ENCODE measurements at places on chromosomes 2 and 18.

- no peak for DNase-seq
These were observed 82.0 kb downstream of the ZNF516 start for GRCh38 chr18:76412818-76413565.

- DNase-seq = no peak
These were observed 37.1 kb downstream of the BCL2L11 start for GRCh38 chr2:111157798-111158197.

DNA sequence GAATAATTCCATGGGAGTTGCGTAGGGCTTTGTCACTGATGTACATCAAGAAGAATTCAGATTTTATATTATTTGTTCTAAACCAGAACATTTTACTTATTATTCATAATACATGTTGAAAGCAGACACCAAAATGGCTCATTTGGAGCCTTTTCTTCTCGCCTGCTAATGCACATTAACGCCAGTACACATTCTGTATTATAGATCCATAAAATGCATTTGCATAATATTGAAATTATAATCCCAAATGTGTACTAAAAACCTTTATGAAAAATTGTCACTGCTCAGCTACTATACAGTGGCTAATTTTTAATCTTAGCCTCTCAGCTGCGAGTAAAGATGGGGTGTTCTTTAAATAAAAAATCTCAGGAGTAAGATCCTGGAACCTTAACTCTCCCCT is 452.2 kb upstream of the HNRNPA3 start:
- no peak for DNase-seq

- no peak for DNase-seq
These were observed 12.1 kb downstream of the TFPI start for GRCh38 chr2:187542123-187542522.

GRCh38 chr2:196170606-196171247 is 651 bp downstream of the STK17B start:
- peak; percentile 23 for DNase-seq

- DNase-seq = no peak
These were observed 252.4 kb upstream of the COL3A1 start for GRCh38 chr2:188721784-188722183.

GRCh38 chr18:79378536-79379250 is 17.0 kb upstream of the NFATC1 start:
- DNase-seq = peak; percentile 74

DNA sequence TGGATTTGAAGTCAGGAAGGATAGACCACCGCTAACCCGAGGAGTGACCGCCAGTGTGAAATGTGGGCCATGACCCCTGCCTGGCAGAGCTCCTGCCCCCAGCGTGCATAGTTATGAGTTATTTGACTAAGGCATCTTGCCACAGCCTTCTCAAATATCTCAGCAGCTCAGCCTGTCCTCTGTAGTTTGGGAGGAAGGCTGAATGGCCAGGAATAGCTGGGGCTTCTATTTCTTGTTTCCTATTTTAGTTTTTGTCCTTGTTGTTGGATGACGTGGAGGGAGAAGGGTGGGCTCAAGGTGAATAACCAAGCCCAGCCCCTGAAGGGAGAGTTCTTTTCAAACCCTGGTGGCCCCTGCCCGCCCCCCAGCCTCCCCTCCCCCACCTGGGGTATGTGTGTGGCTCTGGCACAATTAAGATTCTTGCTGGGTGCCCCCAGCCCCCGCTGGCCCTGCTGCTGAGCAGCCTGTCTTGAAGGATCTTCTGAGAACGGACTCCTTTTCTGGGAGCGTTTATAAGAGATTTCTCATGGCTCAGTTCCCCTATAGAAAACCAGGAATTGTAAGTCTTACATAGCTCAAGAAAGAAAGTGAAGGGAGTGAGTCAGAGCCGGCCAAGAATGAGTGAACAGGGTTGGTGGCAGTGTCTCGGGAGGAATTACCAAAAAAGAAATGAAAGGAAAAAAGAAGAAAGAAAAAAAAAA is 157.4 kb downstream of the GLI2 start:
- no peak for DNase-seq

- DNase-seq = peak; percentile 47
These were observed 10.6 kb upstream of the HOXD4 start for GRCh38 chr2:176140513-176141317.

DNA sequence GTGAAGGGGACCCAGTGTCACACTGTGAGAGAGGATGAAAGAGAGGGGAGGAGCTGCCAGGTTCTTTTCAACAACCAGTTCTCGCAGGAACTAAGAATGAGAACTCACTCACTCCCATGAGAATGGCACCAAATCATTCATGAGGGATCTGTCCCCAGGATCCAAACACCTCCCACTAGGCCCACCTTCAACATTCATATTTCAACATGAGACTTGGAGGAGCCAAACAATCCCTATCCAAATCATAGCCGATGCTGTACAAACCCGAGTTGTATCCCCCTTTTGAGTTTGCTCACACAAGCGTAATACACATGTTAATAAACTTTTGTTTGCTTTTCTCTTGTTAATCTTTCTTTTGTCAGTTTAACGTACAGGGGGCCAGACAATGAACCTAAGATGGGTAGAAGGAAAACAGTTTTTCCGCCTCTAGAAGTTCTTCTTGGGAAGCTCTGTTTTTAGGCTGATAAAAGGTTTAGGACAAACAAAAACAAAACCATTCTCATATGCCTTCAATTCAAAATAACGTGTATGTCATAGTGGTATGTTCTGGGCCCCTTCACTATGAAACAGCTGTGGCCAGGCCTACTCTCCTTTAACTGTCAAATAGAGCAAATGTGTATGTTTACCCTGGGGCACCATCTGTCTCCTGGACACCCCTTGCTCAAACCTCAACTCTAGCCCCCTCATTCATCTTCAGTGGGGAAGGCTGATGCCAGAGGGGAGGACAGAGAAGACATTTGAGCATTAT is 9.1 kb upstream of the TMEM37 start:
- DNase-seq = no peak

GRCh38 chr2:12490641-12491040 is 226.1 kb upstream of the TRIB2 start:
- DNase-seq = no peak

GRCh38 chr2:183079139-183079775 is 710 bp downstream of the DUSP19 start:
- no peak for DNase-seq
